Karpas-422 (cell line): ENCODE measurements at places on chromosomes 5 and 9. TPM values are rescaled to one million over a fixed set of nuclear protein-coding genes. Genes with fewer than 3 reads are reported as not detected.

- no peaks in the 10 kb centered on the region for H3K27me3 ChIP-seq
- no peak for DNase-seq
- H3K36me3 ChIP-seq = no peaks in the 10 kb centered on the region
- H3K4me3 ChIP-seq = no peak overlapping the region
Observed at GRCh38 chr5:35197351-35197750, 32.9 kb downstream of the PRLR start.

Gene C9orf50
- not detected in 2 replicates for total RNA-seq

DNA sequence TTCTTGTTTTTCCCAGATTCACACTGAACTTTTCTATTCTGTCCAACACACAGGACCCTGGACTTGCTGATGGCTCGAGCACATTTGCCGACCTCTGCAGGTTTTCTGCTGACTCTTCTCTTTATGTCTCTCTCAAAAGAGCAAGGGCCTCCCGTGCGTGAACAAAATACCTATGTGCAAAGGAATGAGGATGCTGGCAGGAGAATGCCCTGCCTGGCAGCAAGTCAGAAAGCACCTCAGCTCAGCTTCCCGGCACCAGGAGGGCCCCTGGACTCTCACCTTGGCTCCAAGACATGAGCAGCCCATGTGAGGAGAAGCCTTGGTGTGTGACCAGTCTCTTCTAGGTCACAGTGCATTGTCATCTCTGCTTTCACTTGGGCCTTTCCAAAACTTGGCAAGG, 36.1 kb downstream of the PAPPA start:
- H3K4me1 ChIP-seq = no peaks in the 10 kb centered on the region
- no peaks in the 10 kb centered on the region for H3K27me3 ChIP-seq
- no peak overlapping the region for H3K4me3 ChIP-seq
- no peak overlapping the region for H3K27ac ChIP-seq
- DNase-seq = no peak
- no peaks in the 10 kb centered on the region for H3K36me3 ChIP-seq

DNA sequence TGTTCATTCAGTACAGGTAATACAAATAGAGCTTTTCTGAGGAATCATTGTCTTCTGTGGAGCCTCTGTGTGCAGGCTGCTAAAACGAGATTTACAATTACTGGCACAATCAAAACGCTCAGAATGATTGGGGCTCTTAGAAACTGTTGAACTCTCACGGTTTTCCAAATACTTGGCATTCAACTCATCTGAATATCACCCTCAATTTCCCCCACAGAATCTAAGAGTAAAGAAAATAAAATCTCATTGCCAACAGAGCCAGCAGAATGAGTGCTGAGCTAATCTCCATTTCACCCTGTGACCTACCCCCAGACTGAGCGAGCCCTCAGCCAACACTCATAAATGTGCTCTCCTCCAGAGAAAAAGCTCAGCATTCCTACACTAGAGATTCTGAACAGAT, 35.3 kb upstream of the TMED7 start:
- H3K4me3 ChIP-seq = no peak overlapping the region
- no peak overlapping the region for H3K27ac ChIP-seq
- H3K4me1 ChIP-seq = no peaks in the 10 kb centered on the region
- H3K27me3 ChIP-seq = no peaks in the 10 kb centered on the region
- no peaks in the 10 kb centered on the region for H3K36me3 ChIP-seq

Gene SNAPC4
- total RNA-seq = 3.7 and 9.6 TPM in 2 replicates

GRCh38 chr5:37494756-37495155, 115.6 kb downstream of the WDR70 start:
- no peak for DNase-seq
- H3K36me3 ChIP-seq = no peaks in the 10 kb centered on the region
- H3K4me3 ChIP-seq = no peak overlapping the region
- no peaks in the 10 kb centered on the region for H3K27me3 ChIP-seq
- no peak overlapping the region for H3K27ac ChIP-seq

Gene ADAM19
- total RNA-seq = 4.9 and 5.7 TPM in 2 replicates

Gene RNF224
- total RNA-seq = 0.37 TPM in 1 of 2 replicates, not detected in the other

GRCh38 chr9:135014311-135015010, 73.0 kb upstream of the OLFM1 start:
- no peak overlapping the region for H3K4me3 ChIP-seq
- no peak for DNase-seq
- no peaks in the 10 kb centered on the region for H3K36me3 ChIP-seq
- H3K4me1 ChIP-seq = no peaks in the 10 kb centered on the region

Gene RPS14
- total RNA-seq = 3,040 and 3,750 TPM in 2 replicates

- H3K4me1 ChIP-seq = no peaks in the 10 kb centered on the region
- no peak for DNase-seq
- H3K27ac ChIP-seq = no peak overlapping the region
- H3K36me3 ChIP-seq = no peaks in the 10 kb centered on the region
Observed at GRCh38 chr9:113360242-113360842, 11.0 kb downstream of the BSPRY start.

Gene RAI14
- total RNA-seq = not detected in 2 replicates

Gene SOHLH1
- not detected in 2 replicates for total RNA-seq

DNA sequence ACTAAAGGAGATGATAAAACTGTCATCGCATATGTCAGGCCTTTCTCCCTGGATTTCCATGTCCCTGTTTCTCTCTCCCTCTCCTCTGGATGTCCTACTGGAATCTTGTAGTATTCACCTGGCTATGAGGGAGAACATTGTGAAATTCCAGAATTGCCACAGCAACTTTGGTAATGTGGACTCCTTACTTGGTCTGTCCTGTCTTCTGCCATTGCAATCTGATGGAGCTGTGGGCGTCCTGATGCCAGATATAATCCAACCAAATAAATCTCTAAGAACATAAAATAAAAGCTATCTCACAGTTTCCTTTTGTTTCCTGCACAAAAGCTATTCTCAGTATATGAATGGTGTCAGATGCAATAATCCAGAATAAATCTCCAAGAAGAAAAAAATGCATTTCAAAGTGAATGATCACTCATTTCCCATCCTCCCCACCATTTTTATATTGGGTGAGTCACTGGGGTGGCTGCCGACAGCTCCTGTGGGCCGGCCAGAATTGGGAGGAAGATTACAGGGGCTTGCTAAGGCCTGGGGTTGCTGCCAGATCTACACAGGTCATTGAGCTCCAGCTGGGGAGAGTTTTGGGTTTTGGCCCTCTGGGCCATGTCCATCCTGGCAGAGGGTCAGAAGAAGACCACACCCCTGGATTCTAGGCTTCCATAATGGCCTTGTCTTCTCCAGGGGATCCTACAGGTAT, 160.7 kb upstream of the PITX1 start:
- DNase-seq = no peak
- no peak overlapping the region for H3K27ac ChIP-seq
- H3K4me1 ChIP-seq = peaks cover 28% of the 10 kb centered on the region
- no peak overlapping the region for H3K4me3 ChIP-seq
- H3K36me3 ChIP-seq = no peaks in the 10 kb centered on the region
